ENCODE measurements at places on chromosomes 1 and 21. TPM values are rescaled to one million over a fixed set of nuclear protein-coding genes. Genes with fewer than 3 reads are reported as not detected.

GRCh38 chr21:34790341-34790740 lies 121.5 kb downstream of the CLIC6 start:
- no peaks in the 10 kb centered on the region for H3K27me3 ChIP-seq
- no peaks in the 10 kb centered on the region for H3K4me1 ChIP-seq
- no peak overlapping the region for H3K4me3 ChIP-seq
- H3K36me3 ChIP-seq = no peaks in the 10 kb centered on the region
- H3K27ac ChIP-seq = no peak overlapping the region

KCNQ4 gene
- 0.36 TPM for total RNA-seq

GRCh38 chr1:245673881-245674414 lies 519.2 kb downstream of the KIF26B start:
- H3K36me3 ChIP-seq = no peaks in the 10 kb centered on the region
- H3K4me3 ChIP-seq = no peak overlapping the region
- no peak overlapping the region for H3K27ac ChIP-seq
- no peak for DNase-seq
- H3K4me1 ChIP-seq = no peaks in the 10 kb centered on the region

EPHB2 gene
- total RNA-seq = 15.1 TPM

ALPL gene
- 1.3 TPM for total RNA-seq

GRCh38 chr1:246565751-246566127 lies 322 bp downstream of the TFB2M start:
- peak overlapping the region; percentile 60 for H3K27ac ChIP-seq
- H3K36me3 ChIP-seq = no peaks in the 10 kb centered on the region
- H3K4me1 ChIP-seq = peaks cover 7% of the 10 kb centered on the region
- no peaks in the 10 kb centered on the region for H3K27me3 ChIP-seq
- no peak for DNase-seq

GRCh38 chr1:198490224-198490623 lies 50.3 kb downstream of the ATP6V1G3 start:
- H3K27ac ChIP-seq = no peak overlapping the region
- no peak overlapping the region for H3K4me3 ChIP-seq
- no peaks in the 10 kb centered on the region for H3K36me3 ChIP-seq
- no peak for DNase-seq

- no peak for DNase-seq
- no peaks in the 10 kb centered on the region for H3K27me3 ChIP-seq
- peaks cover 5% of the 10 kb centered on the region for H3K4me1 ChIP-seq
- no peak overlapping the region for H3K27ac ChIP-seq
Observed at GRCh38 chr1:59017501-59018231, 233.8 kb upstream of the JUN start.

DNA sequence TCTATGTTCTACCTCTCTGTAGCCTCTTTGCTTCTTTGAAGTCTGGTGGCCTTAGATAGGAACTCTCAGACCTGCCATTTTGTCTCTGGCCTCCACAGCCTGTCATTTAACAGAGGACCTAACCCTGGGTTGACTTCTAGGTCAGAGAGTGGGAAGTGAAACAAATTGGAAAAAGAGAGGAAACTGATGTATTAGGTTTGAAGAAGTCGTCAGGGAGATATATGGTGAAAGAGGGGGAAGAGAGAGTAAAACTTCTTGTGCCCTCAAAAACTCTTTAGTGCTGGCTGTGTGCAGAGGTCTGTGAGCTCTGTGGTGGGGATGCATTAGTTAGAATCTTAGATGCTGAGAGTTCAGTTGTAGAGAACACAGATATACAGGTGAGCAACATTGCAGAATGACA lies 30.2 kb upstream of the CD1D start:
- no peak overlapping the region for H3K4me3 ChIP-seq
- peaks cover 3% of the 10 kb centered on the region for H3K4me1 ChIP-seq
- H3K27ac ChIP-seq = no peak overlapping the region
- DNase-seq = no peak
- H3K27me3 ChIP-seq = no peaks in the 10 kb centered on the region

AKR7A2 gene
- total RNA-seq = 44.6 TPM

DNA sequence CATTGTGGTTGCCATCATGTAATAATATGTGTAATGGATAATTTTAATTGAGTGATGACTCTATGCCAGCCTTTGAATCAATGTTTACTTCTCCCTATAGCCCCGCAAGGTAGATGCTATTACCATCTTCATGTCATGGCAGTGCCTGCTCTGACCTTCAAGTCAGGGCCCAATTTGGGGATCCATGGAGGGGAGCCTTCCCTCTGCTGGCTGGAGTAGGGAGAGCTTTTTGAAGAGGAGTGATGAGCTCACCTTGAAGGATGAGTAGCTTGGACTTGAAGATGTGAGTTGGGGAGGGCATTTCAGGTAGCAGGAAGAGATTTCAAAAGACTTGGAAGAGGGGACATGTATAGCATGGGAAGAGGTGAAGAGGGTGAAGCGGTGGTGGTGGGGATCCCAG lies 189.2 kb downstream of the FOXD2 start:
- no peaks in the 10 kb centered on the region for H3K36me3 ChIP-seq
- DNase-seq = no peak
- no peaks in the 10 kb centered on the region for H3K27me3 ChIP-seq
- no peaks in the 10 kb centered on the region for H3K4me1 ChIP-seq
- no peak overlapping the region for H3K27ac ChIP-seq

- no peaks in the 10 kb centered on the region for H3K4me1 ChIP-seq
- H3K4me3 ChIP-seq = no peak overlapping the region
- DNase-seq = no peak
- H3K36me3 ChIP-seq = no peaks in the 10 kb centered on the region
- H3K27me3 ChIP-seq = no peaks in the 10 kb centered on the region
Observed at GRCh38 chr1:78408192-78408591, 82.6 kb upstream of the PTGFR start.

GRCh38 chr1:25816112-25816718 lies 3.5 kb upstream of the MTFR1L start:
- H3K27ac ChIP-seq = no peak overlapping the region
- H3K36me3 ChIP-seq = no peaks in the 10 kb centered on the region
- H3K27me3 ChIP-seq = no peaks in the 10 kb centered on the region
- peaks cover 10% of the 10 kb centered on the region for H3K4me1 ChIP-seq
- no peak for DNase-seq

ITLN2 gene
- 1.3 TPM for total RNA-seq

KCNK1 gene
- total RNA-seq = 6.4 TPM

ZNF496 gene
- 53.8 TPM for total RNA-seq

DNA sequence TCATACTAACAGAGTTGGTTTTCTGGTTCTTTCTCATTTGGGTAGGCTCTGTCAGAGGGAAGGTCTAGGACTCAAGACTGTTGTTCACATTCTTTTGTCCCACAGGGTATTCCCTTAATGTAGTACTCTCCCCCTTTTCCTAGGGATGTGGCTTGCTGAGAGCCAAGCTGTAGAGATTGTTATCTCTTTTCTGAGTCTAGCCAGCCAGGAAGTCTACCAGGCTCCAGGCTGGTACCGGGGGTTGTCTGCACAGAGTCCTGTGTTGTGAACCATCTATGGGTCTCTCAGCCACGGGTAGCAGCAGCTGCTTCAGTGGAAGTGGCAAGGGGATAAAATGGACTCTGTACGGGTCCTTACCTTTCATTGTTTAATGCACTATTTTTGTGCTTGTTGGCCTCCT lies 226.4 kb downstream of the LBR start:
- no peaks in the 10 kb centered on the region for H3K27me3 ChIP-seq
- no peaks in the 10 kb centered on the region for H3K4me1 ChIP-seq
- no peak overlapping the region for H3K27ac ChIP-seq
- DNase-seq = no peak
- no peak overlapping the region for H3K4me3 ChIP-seq

DNA sequence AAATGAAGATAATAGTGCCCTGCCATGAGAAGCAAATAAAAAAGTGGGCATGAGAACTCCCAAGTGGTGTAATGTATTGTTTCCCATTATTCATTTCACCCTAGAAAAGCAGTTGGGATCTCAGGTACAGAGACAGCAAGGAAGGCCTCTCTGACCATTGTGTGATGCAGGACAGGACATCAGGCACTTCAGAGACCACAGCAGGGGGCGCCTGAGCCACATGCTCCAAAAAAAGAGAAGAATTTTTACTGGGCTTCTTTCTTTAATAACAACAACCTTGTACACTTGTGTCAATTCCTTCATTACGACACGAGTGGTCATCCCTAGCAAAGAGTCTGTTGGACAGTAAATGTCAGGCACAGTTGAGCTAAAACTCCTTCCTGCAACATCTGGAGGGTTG lies 533.3 kb downstream of the OMA1 start:
- H3K4me3 ChIP-seq = no peak overlapping the region
- no peaks in the 10 kb centered on the region for H3K4me1 ChIP-seq
- H3K36me3 ChIP-seq = no peaks in the 10 kb centered on the region
- H3K27me3 ChIP-seq = no peaks in the 10 kb centered on the region
- DNase-seq = no peak

SAMSN1 gene
- 1.5 TPM for total RNA-seq

SPRR1B gene
- not detected for total RNA-seq

All from ovary (tissue), 10 donors.